ENCODE measurements at places on chromosomes 1 and 21. TPM values are rescaled to one million over a fixed set of nuclear protein-coding genes. Genes with fewer than 3 reads are reported as not detected.

GPATCH2 gene
- 8.4 TPM for total RNA-seq

CDC20 gene
- 220 TPM for total RNA-seq

AMY2A gene
- not detected for total RNA-seq

LCE1B gene
- not detected for total RNA-seq

GADD45A gene
- 9.5 TPM for total RNA-seq

CRB1 gene
- total RNA-seq: 0.30 TPM

MYOG gene
- not detected for total RNA-seq

B3GALT2 gene
- total RNA-seq: not detected

NPPA gene
- not detected for total RNA-seq

EVI5 gene
- total RNA-seq: 7.4 TPM

FCGR3A gene
- total RNA-seq: not detected

CLDN8 gene
- total RNA-seq: not detected

GPR61 gene
- total RNA-seq: not detected

DTL gene
- total RNA-seq: 42.8 TPM

ZSWIM5 gene
- total RNA-seq: 1.6 TPM

TAL1 gene
- total RNA-seq: not detected

RIPK4 gene
- 41.2 TPM for total RNA-seq
